ENCODE measurements at places on chromosomes 13 and 19.
A peak's percentile ranks its signal among the peaks of the same experiment; 100 is the strongest.

DNA sequence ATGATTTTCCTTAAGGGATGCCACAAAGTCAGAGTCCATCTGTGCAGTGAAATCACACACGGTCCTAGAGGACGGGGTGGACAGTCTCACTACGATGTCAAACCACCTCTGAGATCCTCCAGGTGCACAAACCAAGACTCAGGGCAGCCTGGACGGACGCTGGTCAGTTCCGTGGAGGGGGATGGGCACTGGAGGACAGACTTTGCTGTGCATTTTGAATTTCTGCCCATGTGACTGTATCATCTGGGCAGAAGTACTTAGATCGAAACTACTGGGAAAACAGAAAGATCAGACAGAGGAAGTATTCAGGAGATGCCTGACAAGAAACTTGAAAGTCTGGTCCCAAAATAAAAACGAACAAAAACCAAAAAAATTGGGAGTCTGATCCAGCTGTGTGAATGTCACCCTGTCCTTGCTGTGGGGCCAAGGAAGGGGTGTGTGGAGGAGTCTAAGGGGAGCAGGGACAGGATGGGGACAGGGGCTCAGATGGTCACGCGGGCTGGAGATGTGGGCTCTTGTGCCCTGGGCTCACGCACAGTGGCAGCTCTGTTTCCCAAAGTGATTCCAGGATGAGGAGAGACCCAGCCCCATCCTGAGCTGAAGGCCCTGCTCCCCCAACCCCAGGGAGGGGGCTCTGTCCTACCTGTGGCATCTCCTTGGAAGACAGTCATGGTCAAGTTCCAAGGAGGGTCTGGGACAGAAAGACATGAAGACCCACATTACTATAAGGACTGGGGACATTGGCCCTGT, 1.5 kb downstream of the SIGLEC8 start:
- no peak for DNase-seq

DNA sequence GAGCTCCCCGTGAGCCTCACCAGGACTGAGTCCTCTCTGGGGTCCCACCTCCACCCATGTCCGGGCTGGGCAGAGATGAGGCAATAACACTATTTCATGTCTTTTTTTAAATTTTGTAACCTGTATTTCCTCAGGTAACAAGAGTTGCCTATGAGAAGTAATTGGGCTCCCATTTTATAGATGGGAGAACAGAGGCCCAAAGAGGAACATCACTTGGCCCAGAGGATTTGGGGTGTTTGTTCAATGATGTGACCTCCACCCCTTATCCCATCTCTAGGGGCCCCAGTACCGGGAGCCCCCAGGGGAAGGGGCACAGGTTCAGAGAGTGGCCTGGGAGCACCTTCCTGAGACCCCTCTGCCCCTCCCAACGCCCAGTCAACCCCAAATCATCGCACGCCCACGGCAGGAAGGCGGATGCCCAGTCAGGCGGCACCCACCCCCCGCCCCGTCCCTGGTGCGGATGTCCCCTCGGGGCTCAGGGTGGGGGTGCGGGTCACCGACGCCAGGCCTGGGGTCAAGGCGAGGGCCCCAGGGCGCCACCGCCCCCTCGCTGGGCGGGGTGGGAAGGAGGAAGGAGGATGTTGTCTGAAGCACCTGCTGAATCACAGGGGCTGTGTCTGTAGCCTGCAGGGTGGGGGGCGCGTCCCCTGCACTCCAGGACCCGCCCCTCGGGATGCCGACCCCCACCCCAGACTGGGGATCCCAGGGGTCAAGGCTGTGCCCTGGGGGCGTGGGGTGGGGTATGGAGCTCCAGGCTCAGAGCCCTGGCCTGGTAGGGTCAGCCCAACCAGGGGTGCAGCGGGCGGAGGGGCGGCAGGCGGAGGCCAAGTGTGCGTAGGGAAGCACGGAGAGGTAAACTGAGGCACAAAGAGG, 9.0 kb upstream of the CIRBP start:
- DNase-seq = no peak

DNA sequence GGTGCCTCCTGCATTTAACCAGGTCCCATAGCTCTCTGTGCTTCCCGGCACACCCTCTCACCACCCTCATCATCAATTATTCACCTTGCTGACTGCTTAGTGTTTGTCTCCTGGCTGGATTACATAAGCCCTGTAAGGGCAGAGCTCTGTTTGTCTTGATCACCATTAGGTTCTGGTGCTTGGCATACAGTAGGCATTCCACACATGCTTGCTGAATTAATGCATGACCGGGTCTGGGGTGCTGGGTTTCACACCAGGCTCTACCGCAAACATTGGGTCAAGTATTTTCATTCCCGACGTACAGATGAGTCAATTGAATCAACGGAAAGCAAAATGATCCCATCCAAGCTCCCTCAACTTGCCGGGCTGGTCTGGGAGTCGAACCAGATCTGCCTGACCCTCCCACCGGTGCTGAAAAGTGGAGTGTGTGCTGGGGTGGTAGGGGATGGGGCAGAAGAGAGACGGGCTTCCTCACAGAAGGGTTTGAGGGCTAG, 28.5 kb downstream of the VAV1 start:
- DNase-seq = no peak

GRCh38 chr19:49616945-49617344, 23.0 kb downstream of the RRAS start:
- DNase-seq = no peak

GRCh38 chr13:49443357-49443703, 534 bp downstream of the CAB39L start:
- peak; percentile 55 for DNase-seq

DNA sequence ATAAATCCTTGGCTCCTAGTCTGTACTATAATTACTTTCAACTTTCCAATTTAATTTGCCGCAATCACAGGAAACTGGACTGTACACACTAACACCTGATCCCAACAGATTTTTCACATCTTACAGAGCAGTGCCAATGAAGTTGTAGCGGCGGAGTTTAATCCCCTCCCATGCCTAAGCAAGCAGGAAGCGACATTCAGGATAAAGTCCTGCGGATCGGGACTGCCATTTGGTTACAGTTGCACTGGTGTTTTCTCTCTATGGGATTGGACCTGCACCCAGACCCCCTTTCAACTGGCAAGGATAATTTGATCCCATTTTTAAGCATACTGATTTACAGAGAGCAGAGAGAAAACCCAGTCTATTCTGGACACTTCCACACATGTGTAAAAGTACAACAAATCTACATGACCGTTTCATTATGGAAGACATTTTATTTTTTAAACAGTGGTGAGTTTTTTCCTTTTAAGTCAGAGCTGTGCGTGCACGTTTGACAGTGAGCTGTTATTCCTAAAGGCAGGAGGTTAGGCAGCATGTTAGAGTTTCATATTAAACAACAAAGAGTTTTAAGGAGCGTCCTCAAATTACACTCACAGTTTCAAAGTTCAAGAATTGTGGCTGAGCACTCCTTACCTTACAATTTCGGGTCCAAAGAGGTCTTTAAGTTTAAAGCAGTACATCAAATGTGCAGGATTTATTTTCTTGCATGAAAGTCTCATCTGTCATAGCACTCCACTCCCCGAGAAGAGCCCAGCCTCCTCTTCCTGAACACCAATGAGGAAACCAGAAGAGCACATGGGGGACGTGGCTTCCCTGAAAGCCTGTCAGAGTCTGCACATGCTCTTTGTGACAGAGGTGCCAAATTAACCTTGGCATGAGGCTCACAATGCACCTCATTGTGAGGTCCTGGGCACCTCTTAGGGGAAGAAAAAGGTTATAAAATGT, 141.6 kb upstream of the RFC3 start:
- no peak for DNase-seq

- peak; percentile 22 for DNase-seq
Observed at GRCh38 chr13:113350065-113350937, 13.6 kb downstream of the GRTP1 start.

DNA sequence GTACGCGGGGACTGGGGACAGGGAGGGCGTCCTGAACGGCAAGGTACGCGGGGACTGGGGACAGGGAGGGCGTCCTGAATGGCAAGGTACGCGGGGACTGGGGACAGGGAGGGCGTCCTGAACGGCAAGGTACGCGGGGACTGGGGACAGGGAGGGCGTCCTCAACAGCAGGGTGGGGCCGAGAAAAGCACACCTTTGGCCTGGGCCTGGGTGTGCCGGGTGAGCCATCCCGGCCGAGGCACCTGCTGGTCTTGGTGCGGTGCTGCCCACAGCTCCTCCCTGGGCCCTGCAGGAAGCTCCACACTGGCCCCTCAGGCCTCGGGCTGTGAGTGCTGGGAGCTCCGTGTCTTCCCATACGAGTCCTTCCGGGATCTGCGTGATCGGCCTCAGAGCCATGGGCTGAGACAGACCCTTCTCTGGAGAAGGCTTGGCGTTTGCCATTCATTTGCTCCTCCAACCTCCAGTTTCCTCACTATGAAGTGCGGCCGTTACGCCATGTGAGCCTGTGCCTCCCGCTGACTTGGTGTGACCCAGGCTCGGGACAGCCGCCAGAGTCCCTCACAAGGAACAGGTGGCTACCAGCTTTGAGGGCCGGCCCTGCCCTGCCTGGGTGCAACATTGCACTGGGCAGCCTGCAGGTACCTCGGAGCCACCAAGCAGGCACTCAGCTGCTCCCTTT, 7.8 kb upstream of the ZNF554 start:
- DNase-seq = no peak

GRCh38 chr19:1699386-1699785, 47.0 kb upstream of the TCF3 start:
- no peak for DNase-seq

GRCh38 chr19:43594710-43595604, 977 bp downstream of the IRGQ start:
- peak; percentile 57 for DNase-seq

GRCh38 chr13:79895416-79895815, 414.5 kb downstream of the NDFIP2 start:
- no peak for DNase-seq

DNA sequence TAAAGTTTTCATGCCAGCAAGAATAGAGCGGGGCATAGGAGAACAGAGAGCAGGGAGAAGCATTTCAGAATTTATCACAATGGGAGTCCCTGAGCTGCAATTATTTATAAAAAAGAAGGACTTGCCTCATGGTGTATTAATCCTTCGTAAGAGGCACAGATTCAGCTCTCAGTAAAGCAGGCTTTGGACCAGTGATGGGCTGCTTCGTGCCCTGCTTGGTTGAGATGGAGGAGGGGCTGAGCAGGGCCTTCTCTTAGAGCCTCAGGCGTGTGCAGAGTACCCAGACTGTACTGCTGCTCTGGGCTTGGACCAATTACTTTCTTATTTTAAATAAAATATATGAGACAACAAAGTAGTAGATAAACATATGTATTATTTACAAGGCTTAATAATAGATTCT, 265.7 kb upstream of the SLC10A2 start:
- DNase-seq = no peak

DNA sequence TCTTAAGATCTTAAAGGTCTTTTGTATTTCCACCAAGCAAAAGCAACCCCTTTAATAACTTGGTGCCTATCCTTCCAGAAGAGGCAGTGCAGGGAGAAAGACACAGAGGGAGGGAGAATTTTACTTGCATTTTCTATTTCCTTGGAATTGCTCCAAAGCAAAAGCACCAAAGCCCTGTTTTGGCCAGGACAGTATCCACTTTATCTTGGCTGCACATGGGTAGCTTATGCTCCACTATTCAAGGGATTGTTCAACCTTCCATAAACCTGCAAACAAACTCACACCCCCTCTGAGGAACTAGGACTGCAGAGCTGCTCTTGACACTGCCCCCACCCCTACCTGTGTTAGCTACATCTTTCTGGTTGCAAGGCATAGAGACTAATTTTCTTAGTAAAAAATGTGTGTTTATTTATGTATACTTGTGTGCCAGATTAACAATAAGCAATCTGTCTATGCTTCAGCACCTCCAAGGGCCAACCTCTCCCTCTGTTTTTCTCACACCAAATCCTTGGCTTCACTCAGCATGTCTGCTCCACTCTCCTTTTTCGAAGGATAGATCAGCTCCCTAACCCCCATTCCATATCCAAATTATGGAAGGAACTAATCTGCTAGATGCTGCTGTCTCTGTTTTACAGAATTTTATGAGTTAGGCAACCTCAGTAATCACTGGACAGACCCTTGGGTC, 68.1 kb upstream of the KLF12 start:
- no peak for DNase-seq

DNA sequence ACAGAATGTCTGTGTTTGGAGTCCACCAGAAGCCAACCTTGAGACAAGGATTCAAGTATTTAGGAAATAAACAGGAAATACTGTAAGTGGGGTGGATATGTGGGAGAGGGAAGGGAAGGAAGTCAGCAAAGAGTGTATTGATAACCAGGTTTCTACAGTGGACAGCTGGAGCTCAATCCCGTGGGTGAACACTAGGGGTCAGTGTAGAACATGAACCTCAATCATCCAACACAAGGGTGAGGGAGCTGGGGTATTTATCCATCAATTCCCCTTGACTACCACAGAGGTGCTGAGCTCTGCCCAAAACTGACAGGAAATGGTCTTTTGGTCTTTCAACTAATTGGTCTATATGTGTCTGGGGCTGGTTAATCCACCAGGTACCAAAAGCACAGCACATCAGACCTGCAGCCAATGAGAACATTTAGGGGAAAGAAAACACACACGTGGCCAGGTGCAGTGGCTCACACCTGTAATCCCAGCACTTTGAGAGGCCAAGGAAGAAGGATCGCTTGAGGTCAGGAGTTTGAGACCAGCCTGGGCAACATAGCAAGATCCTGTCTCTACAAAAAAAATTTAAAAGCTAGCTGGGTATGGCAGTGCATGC, 5.6 kb upstream of the SYDE1 start:
- peak; percentile 40 for DNase-seq

- no peak for DNase-seq
Observed at GRCh38 chr19:27671876-27672275, 1541.1 kb downstream of the UQCRFS1 start.

DNA sequence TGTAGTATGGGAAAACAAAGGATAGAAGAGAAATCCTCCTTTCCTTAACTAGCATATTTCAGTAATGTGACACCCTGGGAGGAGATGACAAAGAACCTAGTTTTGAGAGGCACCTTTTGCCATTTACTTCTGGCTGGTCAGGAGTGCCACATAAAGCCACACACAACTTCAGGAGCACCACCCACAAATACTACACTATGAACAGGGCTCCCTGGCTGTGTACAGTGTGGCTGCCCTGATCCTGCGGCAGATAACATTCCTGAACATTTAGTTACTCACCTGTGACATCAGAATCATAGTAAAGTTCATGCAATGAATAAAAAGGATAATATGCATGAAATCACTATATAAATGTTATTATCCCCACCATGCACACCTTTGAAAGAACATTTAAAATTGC, 17.4 kb upstream of the IRS2 start:
- no peak for DNase-seq

- DNase-seq = no peak
Observed at GRCh38 chr19:43687660-43687997, 17.7 kb upstream of the PLAUR start.

GRCh38 chr13:29511980-29512379, 83.5 kb downstream of the SLC7A1 start:
- no peak for DNase-seq

DNA sequence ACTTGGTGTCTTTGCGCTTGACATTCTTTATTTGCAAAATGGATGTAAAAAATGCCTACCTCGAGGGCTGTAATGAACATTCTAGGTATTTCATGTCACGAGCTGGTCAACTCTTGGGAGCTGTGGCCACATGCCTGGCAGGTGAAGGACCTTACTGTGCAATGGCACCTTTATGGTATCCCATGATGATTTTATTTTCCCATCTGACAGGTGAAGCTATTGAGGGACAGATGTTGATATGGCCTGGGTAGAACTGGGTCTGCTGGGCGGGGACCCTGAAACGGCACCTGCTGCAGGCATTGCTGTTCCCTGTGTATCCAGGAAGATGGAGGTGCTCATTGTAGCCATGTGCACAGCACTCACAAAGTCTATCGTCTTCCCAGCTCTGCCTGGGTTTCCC, 332.2 kb downstream of the TEX29 start:
- no peak for DNase-seq

Data from NCI-H1694 (cell line).